ENCODE measurements at places on chromosomes 3 and 15.

- peak; percentile 54 for DNase-seq
These were observed 880 bp downstream of the PPP4R2 start for GRCh38 chr3:72997421-72997961.

GRCh38 chr15:82543160-82543559 lies 2.9 kb upstream of the RPS17 start:
- no peak for DNase-seq

- no peak for DNase-seq
These were observed 17.2 kb downstream of the SSUH2 start for GRCh38 chr3:8627201-8627940.

GRCh38 chr3:110528305-110529121 lies 543.1 kb upstream of the NECTIN3 start:
- no peak for DNase-seq

DNA sequence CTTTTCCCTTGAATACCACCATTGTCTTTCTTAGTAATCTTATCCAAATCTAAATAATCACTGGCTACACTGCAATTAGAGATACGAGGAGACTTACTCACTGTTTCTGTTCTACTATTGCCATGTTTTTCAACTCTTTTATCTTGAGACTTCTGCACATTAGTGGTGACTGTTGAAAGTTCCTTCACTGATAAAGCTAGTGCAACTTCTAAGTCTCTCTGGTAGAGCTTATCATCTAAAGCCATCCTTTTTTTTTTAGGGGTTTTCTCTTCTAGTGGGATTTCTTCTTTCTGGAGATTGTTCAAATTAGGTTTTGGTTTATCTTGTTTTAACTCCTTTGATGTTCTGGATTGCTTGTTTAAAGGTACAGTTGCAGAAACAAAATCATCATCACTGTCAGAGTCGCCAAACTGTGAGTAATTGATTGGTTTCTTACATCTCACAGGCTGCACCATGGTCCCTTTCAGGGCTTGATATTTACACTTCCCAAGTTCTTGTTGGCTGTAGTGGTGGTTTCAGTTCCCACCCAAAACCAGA lies 37.7 kb downstream of the NCK1 start:
- DNase-seq, result no peak

Data from right forelimb (tissue), 1 donor.